WTC11 (cell line): ENCODE measurements at places on chromosomes 3 and 15.

GRCh38 chr15:80167936-80168335 is 15.1 kb downstream of the FAH start:
- no peak for DNase-seq
- H3K4me1 ChIP-seq = no peaks in the 10 kb centered on the region
- peak overlapping the region; percentile 86; the same call in 1 of the 2 replicates for H3K27ac ChIP-seq

DNA sequence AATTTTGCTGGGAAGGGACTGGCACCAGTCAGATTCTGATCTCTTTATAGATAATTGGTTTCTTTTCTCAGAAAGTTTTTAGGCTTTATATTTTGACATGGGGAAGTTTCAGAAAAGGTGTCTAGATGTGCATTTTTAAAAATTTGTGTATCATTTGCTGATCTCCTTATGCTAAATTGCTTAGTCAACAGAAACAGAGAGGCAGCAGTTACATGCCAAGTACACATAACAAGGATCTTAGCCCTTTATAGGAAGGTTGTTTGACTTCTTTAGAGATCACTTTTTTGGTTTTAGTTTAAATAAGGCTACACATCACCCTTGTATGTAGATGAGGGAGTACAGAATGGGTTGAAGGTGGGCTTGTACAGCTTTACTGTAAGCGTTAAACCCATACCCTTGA is 53.5 kb downstream of the RAP2B start:
- H3K27me3 ChIP-seq = no peaks in the 10 kb centered on the region
- H3K27ac ChIP-seq = no peak overlapping the region
- H3K36me3 ChIP-seq = no peaks in the 10 kb centered on the region
- no peak for DNase-seq
- H3K4me3 ChIP-seq = no peak overlapping the region

DNA sequence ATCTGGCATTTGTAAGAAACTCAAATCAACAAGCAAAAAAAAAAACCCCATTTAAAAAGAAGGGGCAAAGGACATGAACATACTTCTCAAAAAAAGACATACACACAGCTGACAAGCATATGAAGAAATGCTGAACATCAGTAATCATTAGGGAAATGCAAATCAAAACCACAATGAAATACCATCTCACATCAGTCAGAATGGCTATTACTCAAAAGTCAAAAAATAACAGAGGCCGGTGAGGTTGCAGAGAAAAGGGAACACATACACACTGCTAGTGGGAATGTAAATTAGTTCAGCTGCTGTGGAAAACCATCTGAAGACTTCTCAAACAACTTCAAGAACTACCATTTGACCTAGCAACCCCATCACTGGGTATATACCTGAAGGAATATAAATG is 199.4 kb upstream of the THBS1 start:
- no peaks in the 10 kb centered on the region for H3K27me3 ChIP-seq
- DNase-seq = no peak
- no peaks in the 10 kb centered on the region for H3K4me1 ChIP-seq
- no peak overlapping the region for H3K27ac ChIP-seq
- H3K36me3 ChIP-seq = no peaks in the 10 kb centered on the region

DNA sequence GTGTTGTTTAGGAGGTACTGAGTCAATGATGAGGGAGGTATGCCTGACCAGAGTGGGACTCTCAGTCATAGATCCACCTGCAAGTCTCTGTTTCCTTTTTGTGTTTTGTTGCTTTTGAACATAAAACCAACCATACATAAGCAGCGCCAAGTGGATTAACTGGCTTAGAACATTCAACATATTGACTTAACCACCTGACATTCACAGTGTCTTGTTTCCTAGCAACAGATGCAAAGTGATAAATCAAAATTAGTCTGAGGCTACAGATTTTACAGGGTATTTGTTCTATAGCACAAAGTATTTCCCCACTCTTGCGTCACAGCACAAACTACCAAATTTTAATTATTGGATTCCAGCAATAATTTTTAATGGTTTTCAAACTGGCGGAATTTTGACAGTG is 283.8 kb downstream of the BBX start:
- no peak for DNase-seq
- peaks cover 19% of the 10 kb centered on the region for H3K36me3 ChIP-seq
- no peak overlapping the region for H3K4me3 ChIP-seq
- no peaks in the 10 kb centered on the region for H3K27me3 ChIP-seq

- H3K4me1 ChIP-seq = peaks cover 3% of the 10 kb centered on the region; the same call in 1 of the 2 replicates
- no peak overlapping the region; the same call in 1 of the 2 replicates for H3K27ac ChIP-seq
- no peak overlapping the region for H3K4me3 ChIP-seq
- peaks cover 8% of the 10 kb centered on the region; the same call in 1 of the 2 replicates for H3K36me3 ChIP-seq
- no peaks in the 10 kb centered on the region for H3K27me3 ChIP-seq
These were observed 25.0 kb downstream of the DAG1 start for GRCh38 chr3:49495023-49495422.

GRCh38 chr3:71690341-71690841 is 34.8 kb downstream of the EIF4E3 start:
- no peaks in the 10 kb centered on the region for H3K27me3 ChIP-seq
- H3K27ac ChIP-seq = peak overlapping the region; percentile 46
- peak overlapping the region; percentile 20; the same call in 1 of the 2 replicates for H3K4me3 ChIP-seq
- peaks cover 50% of the 10 kb centered on the region for H3K4me1 ChIP-seq
- DNase-seq = no peak

DNA sequence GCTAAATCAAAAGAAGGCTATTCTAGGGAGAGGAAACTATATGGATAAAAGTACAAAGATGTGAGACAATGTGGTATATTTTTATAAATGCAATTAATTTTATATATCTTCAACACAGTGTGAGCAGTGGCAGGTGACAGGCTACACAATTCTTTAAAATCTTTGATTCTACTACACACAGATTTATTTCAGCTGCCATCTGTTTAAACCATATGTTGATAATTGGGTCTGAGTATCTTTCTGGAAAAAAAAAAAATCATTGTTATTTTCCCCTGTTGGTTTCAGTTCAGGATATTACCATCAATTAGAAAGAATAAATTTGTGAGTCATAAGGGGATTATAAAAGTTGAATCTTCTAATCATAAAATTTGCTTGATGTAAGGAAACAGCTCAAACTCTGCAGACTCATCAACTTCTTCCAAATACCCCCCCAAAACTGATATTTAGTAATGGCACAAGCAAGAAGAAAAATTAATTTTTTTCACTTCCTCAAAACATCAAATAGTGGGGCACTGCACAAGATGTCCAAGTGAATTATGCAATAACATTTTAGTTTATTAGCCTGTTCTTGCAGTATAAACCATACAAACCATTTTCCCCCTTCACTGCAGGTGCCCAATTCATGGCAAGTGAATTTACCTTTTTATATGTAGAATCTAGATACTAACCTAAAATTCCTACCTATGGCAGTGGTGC is 12.0 kb downstream of the PIERCE2 start:
- no peaks in the 10 kb centered on the region for H3K36me3 ChIP-seq
- no peak overlapping the region for H3K4me3 ChIP-seq
- H3K27ac ChIP-seq = no peak overlapping the region

DNA sequence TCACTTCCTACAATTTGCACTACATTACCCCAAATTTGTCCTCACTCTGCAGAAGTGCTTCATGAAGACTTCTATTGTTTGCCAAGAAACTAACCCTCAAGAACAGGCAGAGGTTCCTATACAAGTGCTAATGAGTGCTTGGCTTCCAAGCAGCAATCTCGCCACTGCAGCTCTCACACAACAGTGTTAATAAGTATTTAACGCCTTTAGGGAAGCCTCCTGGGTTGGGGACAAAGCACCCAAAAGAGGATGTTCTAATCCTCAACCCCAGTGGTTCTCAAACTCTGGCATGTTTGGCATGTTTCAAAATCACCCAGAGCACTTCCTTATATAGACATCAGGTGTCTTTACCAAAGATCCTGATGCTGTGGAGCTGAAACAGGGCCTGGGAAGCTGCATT is 64.6 kb downstream of the ZIC4 start:
- H3K4me3 ChIP-seq = no peak overlapping the region
- peak overlapping the region; percentile 55 for H3K27ac ChIP-seq
- peaks cover 46% of the 10 kb centered on the region for H3K4me1 ChIP-seq
- no peaks in the 10 kb centered on the region for H3K36me3 ChIP-seq

- H3K27ac ChIP-seq = no peak overlapping the region
- no peak for DNase-seq
These were observed 5.6 kb downstream of the ZBED2 start for GRCh38 chr3:111589303-111590142.

DNA sequence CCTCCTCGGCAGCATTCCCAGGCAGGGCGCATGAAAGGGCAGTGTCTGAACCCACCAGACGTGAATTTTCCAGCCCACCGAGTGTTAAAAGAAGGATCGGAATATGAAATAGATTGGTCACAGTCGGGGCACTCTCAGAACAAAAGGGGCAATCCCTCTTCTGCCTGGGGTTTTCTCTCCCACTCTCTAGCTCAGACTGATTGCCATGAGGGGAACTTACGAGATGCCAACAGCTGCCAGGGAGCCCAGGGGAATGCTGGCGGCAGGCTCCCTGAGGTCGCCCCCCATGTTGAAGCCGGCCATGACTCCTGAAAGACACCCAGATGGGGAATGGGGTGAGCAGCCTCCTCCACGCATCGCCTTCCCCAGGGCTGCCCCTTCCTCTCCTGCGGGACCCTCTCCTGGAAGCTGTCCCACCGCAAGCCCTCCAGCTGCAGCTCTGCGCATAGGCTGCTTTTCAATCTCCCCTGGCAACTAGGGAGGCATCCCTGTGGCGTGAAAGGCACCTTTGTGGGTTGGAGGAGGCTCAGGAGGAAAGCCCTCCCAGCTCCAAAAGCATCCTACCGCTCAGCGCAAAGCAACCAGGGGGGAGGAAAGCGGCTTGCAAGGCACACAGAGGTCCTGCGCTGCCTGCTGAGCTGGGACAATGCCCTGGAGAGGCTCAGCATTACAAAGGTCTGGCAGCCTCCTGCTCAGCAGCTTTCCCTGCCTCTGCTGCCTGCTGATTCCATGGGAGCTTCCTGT is 64.8 kb upstream of the HEG1 start:
- peak; percentile 79 for DNase-seq
- peak overlapping the region; percentile 57 for H3K27ac ChIP-seq
- H3K4me1 ChIP-seq = peaks cover 59% of the 10 kb centered on the region
- H3K4me3 ChIP-seq = peak overlapping the region; percentile 74
